Stimulated activated CD4-positive, alpha-beta T cell treated with anti-CD3 and anti-CD28 coated beads, Interleukin-4, amount 100 ng/mL, for 24 hours (primary cell): ENCODE measurements at places on chromosomes 11 and 22.

DNA sequence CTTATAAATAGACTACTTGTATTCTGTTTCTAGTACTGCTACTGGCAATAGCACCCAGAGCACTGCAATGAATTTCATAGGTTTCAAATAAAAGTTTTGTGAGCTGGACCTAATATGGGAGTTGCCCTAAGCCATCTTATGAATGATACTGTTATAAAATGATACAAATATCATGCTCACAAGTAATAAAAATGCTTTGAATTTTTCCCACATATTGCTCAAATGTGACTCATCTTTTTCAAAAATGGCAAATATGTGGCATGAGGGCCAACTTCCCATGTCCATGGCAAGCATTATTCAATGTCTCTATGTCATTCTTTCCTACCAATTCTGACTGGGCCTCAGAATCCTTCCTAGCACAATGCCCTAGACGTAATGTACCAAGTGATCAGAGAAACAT lies 137.6 kb downstream of the TRPC6 start:
- DNase-seq, result no peak

GRCh38 chr11:117824571-117825537 lies at the start of gene FXYD2:
FXYD2 (minus strand) TSS chr11:117824744; CDS start chr11:117824678, 66 bp downstream.
- no peak for DNase-seq

- DNase-seq, result no peak
Measured at GRCh38 chr11:66437979-66438503, 607 bp downstream of the MRPL11 start.

DNA sequence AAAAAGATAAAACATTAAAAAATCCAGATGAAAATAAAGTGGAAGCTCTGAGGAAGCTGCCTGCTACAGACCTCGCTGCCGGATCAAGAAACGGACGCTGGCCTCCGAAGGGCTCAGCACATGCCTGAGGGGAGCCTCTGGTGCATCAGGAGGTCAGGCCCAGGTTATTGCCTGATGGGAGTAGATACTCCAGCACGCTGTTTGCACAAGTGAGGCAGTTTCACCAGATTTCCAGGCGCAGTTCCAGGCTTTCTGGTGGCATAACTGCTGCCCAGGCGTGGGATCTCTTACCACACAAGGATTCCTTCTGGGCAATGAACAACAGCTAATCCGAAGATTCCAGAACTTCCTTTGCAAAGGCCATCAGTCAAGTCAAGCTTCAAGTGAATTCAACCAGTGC lies 154.2 kb downstream of the MPPED1 start:
- no peak for DNase-seq

DNA sequence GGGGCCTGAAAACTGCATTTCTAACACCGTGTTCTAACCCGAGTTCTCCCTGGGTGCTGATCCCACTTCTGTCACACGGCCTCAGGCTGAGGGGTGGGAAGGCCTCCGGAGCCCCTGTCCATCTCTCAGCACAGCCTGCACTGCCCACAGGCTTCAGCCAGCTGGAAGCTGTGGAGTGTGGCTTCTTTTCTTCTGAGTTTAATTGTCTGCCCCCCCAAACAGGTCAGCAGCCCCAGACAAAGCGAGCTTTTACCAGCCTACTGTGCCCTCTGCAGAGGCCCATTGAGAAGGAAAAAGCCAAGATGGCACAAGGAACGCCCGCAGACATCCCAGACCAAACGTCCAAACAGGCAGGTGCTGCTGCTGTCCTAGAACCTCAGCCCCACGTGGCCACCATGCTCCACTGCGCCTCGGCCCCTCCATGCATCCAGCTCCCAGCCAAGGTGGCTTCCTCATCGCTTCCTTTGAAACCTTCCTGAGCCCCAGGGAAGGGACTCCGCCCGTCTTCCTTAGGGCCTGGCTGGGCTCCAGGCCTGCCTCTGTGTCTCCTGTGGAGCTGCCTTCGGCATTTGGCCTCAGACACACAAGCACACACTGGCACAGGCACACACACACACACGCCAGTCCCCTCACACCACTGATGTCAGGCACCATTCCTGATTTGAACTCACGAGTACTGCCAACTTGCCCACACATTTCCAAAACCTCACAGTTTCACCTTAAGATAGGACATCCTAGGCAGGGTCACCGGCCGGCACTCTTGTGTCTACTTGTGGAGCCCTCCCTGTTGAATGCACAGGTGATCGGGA lies 1.7 kb downstream of the MOB2 start:
- no peak for DNase-seq

- DNase-seq, result peak; percentile 77
Measured at GRCh38 chr22:17742527-17742902, 31.8 kb downstream of the BID start.

GRCh38 chr11:126748793-126749192 lies 251.8 kb downstream of the KIRREL3 start:
- DNase-seq, result no peak

DNA sequence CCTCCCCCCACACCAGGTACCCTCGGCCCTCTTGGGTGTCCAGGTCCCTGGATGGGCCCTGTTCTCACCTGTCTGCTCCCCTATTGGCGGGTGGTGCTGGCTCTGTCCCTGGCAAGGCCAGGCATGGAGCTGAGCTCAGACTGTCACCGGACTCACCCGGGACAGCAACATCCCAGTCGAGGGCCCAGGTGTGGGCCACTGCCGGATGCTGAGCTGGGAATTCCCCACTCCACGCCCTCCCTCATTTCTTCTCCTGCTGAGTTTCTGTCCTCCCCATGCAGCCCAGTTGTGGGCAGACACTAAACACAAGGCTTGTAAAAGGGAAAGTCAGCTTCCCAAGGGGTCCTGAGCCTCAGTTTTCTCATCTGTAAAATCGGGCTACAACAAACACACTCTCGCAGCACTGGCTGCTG lies 2.0 kb upstream of the AP5B1 start:
- DNase-seq, result no peak

GRCh38 chr11:12525466-12526055 lies 148.2 kb downstream of the PARVA start:
- no peak for DNase-seq

DNA sequence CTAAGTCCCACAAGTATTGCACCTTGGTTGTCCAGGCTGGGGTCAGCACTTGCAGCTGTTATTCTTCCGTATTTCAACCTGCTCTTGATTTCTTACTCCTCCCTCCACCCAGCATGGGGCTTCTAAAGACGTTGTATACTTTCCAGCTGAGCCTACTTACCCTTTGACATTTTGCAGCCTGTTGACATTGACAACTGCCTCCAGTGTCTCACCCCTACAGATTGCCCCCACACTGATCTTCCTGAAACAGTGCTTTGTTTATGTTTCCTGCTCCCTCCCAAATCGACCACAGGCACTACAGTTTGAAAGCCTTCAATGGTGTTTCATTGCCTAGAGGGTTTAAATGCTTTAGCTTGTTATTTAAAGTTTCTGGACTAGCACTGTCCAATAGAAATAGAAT lies 56.6 kb downstream of the FAM83F start:
- no peak for DNase-seq

DNA sequence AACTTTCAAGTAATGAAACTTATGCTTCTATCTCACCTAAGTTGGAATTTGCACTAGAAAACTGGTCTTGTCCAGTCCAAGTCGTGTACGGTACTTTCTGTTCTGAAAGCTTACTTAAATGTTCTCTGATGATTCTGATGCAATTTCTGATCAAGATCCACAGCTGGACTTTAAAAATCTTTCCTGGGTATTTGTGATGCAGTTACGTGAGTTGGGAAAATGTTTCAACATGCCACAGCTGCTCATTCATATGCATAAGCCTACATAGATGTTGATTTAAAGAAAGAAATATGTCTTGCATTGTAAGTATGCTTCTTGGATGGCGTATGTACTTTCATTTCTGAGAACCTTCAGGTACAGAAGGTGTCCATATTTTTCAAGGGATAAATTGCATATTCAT lies 493.7 kb upstream of the CCDC90B start:
- DNase-seq, result no peak

DNA sequence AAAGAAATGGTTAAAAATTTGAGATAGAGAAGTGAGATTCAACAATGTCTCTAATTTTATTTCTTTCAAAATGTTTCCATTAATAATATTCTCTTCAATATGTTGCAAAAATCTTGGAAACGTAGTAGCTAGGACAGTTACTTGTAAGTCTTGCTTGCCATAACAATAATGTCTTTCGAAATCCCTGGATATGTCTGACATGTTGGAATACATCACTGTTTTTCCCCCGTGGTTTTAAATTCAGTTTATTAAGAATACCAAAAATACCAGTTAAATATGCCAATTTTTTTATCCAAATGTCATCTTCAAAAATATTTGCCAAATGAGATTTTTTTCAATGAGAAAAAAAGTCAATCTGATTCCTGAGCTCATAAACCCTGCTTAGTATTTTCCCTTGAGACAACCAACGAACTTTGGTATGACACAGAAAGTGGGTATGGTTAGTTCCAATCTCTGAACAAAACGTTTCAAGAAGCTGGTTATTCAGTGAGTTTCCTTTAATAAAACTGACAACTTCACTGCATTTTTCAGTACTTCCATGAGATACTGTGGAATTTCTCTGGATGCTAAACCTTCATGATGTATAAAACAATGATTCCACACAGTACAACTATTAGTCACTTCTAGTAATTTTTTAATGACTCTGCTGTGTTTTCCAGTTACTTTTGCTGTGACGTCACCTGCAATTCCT lies 36.7 kb upstream of the AMPD3 start:
- no peak for DNase-seq

DNA sequence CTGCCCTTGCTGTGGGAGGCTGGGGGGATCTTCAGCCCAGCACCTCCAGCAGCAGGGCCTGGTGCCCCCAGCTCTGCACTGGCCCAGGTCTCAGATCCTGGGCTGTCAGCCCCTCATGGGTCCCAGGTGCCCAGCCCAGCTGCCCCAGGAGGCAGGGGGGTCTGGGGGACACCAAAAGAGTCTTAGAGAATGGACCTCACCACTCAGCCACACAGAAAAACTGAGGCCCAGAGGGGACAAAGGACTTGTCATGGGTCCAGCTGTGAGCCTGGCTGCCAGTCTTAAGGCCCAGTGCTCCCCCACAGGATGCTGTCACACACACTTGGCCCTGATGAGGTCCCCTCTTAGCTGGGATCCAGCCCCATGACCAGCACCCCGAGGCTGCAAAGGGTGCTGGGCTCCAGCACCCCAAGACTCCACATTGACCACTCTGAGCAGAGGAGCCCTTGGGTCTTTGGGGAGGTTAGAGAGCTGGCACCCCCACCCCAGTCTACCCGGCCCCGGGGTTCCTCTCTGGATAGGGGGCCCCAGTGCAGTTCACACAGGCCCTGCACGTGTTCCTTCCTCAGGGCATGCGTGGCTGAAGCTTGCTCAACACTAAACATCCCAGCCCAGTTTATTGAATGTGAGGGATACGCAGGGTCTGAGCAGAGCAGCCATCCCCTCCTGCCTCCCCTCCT lies 54.4 kb downstream of the IGLL5 start:
- no peak for DNase-seq

DNA sequence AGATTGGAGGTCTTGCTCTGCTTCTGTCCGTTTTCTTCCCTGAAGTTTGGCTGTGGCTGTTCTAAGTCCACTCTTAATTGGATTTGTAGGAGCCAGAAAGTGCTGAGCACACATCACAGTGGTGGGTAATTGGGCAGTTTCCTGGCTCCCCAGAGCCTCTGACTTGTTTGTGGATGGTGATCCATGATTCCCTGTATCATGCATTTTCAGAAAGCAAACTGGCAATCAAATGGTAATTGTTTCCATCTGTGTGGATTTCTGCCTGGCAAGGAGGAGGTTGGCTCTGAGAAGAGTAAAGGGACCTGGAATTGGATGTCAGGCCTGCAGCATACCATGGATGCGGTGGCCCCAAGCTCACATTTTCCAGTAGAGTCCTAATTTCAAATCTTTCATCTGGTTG lies 49.5 kb downstream of the PPFIBP2 start:
- DNase-seq, result no peak

DNA sequence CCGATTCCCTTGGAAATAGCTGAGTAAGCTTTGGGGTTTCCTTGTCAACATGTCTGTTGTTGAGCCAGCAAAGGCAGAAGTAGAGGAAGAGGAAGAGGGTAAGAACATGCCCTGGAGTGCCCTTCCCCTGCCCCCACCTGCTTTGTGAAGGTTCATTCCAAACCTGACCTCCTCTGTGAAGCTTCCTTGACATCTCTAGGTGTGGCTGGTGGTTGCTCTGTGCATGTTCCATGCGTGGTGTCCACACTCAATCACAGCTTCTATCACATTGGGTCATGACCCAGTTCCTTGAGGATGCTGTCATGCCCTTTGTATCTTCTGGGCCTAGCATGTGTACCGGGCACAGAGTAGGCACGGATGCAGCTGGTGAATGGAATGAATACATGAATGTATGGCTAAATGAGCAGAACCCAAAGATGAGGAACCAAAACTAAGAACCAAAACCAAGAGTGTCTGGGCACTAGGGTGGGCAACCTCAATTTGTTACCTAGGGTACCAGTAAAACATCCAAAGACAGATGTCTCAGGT lies 23.7 kb upstream of the FXYD6 start:
- no peak for DNase-seq

DNA sequence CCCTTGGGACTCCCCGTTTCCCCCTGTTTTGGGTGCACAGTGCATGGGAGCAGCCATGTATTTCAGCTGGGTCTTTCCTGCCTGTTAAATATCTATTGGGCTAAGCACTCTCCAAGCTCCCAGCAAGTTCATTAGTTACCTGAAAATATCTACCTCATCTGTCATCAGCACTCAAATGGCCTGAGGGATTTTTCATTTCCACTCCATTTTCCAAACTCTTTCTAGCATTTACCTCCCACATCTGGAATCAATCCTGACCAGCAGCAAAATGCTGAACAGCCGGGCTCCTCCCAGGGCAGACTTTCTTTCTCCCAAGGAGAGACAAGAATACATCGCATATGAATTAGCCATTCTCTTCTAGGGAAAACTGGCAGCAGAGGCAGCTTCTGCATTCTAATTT lies 273.5 kb upstream of the MPPED2 start:
- DNase-seq, result no peak

GRCh38 chr11:33598426-33599069 lies 102.1 kb downstream of the C11orf91 start:
- no peak for DNase-seq

DNA sequence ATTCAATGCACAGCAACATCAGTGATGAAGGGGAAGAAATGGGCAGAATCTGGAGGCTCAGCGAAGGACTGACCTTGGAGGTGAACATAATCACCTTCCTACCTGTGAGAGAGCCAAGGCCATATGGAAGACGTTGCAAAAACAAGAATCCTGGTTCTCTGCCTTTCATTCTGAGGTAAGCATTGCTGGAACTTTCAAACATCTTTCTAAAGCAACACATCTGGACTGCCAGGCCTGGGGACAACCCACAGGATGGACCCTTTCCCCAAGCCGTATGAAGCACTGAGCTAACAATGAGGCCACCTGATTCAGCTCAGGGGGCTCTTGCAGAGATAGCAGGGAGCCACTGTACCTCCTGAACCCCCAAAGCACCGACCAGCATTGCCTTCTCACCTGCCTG lies 70.5 kb downstream of the ETS1 start:
- DNase-seq, result no peak

DNA sequence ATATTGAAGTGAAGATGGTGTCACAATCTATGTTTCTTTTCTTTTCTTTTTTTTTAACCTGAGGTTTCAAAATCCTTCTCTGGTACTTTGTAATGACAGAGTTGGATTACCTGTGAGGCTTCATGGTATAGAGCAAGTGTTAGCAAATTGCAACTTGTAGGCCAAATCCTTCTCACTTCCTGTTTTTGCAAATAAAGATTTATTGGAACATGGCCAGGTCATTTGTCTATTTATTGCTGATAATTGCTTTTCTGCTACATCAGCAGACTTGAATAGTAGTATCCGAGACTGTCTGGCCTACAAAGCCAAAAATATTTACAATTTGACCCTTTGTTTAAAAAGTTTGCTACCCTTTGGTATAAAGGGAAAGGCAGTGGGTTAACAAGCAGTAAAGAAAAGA lies 1059.4 kb upstream of the CCDC90B start:
- no peak for DNase-seq
